Stimulated activated CD8-positive, alpha-beta memory T cell treated with anti-CD3 and anti-CD28 coated beads, Interleukin-2, amount 100 ng/mL, for 48 hours (primary cell): ENCODE measurements at places on chromosomes 5 and 9.

- no peak for DNase-seq
Observed at GRCh38 chr5:1383344-1383743, 38.4 kb upstream of the CLPTM1L start.

DNA sequence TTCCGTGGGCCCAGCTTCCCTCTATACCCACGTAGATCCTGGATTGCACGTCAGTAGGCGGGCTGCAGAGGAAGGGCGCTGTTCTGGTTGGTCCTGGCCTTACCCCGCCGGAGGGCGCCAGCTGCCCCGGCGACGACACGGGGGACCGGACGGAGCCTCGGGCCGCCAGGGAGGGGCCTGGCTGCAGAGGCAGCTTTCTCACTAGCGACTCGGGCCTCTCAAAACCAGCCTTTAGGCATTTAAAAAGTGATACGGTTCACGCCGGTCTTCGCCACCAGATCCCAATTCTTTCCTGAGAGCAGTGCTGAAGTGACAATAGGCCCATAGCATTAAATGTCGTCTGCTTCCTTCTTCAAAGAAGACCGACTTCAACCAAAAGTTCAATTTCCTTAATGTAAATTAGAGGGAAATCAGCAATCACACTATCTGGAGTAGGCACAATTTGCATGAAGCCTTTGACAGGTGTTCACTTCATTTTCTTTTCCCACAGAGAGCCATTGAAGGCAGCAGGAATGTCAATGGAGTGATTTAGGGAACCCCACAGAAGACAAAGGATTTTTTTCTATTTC, 17.6 kb upstream of the UBE2D2 start:
- peak; percentile 33 for DNase-seq

DNA sequence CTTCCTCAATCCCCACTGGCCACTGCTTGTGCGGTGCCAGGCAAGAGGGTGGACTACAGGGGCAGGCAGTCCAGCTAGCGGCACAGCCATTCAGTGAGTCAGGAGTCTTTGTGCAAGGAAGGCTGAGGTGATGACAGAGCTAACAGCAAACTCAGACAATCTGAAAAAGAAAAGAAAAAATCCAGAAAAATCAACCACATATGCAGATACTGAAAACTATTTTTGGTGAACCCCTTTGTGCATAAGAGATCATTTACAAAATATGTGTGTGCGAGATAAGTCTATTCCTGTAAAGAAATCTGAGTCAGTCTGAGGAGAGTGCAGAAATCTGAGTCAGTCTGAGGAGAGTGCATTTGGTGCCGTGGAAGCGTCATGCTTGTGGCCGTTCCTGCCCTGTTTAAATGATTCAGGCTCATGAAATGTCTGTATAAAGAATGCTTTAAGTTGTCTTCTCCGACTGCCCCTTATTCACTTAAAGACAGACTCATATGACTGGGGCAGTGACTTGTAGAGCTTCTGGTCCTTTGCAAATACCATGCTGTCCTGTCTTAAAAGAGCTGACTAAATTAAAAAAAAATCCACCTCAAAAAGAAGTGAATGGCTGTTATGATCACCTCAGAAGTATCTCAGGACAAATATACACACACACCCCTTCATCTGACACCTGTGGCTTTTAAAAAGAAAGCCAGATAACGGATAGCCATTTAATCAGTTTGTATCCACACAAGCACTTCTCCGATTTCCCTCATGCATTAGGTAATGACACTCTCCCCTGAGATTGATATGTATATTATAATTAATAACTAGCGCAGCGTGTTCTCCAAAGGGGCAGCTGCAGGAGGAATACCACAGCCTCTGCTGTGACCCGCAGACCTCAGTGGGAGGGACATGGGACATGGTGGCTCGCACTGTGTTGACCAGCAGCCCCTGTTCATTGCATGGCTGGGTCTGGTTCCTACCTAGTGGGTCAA, 47.3 kb downstream of the TRIO start:
- DNase-seq, result no peak

DNA sequence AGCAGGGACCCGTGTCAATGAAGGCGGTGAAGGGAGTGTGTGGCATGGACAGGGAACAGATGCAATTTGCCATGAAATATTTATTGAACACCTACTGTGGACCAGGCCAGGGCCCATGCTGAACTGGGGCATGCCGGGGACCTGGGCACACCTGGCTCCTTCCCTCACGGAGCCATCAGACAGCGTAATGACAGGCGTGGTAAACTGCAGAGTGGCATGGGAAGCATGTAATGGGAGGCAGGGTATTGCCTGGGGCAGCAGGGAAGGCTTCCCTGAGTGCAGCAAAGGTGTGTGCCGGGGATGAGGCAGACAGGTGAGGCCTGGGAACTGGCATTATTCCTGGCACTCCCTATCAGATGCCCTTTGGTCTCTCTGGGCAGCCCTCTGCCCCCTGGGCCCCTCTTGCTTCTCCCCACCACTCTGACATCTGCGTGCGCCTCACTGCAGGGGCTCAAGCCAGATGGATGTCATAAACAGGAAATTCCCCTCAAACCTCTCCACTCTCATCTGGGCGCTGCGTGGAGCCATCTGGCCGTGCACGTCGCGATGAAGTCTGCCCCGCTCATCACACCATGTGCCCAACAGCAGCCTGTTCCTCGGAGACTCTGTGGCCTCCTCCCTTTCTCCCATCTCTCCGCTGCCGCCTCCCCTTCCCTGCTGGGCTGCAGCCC, 67.6 kb downstream of the HMCN2 start:
- no peak for DNase-seq

DNA sequence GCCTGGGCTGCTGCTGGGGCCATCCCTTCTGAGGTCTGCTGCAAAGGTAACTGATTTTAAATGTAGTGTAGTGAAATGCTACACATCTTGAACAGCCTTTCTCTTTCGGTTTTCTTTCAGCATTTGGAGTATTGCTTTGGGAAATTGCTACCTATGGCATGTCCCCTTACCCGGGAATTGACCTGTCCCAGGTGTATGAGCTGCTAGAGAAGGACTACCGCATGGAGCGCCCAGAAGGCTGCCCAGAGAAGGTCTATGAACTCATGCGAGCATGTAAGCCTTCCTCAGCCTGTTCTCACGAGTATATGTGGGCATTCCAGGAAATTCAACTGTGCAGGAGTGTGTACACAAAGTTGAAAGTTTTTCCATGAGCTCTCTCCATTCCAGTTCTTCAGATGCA, 18.3 kb downstream of the QRFP start:
- DNase-seq, result no peak

GRCh38 chr9:11894136-11894535, 799.0 kb upstream of the TYRP1 start:
- no peak for DNase-seq

GRCh38 chr5:139141446-139142204, 56.5 kb downstream of the SIL1 start:
- no peak for DNase-seq

- DNase-seq, result no peak
Observed at GRCh38 chr9:8337834-8338766, 538.5 kb upstream of the DMAC1 start.

DNA sequence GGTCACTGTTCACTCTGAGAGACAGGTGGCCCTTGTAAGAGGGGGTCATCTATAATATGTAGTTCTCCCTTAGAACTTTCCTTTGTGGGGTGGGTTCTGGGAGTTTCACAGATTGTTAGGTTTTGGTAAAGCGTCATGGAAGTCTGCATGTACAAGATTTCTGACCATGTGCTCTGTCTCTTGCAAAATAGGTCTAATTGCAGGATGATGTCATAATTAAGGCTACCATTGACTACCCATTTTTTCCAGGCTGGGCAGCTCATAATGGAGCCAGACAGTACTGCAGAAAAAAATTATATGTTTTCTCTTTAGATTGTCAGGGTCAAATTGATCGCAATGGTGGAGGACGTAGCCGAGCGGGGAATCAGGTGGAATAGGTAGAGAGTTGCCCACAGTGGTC, 3.7 kb upstream of the GM2A start:
- no peak for DNase-seq

- peak; percentile 43 for DNase-seq
Observed at GRCh38 chr5:1666812-1667588, 132.6 kb downstream of the MRPL36 start.

DNA sequence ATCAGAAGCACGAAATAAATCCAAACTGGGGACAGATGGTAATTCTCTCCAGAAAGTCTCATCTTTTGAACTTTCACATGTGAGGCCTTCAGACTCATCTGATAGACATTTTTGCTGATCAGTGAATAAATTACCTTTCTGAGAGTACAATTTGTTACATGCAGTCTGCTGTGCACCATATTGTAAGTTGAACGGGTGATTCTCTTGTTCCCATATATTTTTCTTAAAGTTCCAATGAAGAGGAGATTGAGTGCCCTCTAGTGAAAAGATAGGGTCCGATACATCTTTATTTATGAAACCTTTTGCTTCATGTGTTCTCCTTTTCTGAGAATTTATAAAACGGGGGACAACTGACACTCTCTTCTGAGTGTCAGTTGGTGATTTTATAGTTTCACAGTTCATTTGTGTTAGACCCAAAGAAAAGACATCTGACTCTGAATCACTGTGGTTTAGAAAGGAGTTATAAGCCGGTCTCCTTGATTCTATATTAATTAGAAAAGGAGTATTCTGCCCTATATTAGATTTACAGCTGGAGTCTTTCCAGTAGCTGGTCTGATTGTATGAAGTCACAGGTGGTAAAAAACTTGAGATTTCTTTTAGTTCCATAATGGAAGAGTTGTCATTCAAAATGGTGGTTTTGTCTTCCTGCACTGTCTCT, 30.4 kb downstream of the GNG10 start:
- DNase-seq, result no peak

- no peak for DNase-seq
Observed at GRCh38 chr9:37676411-37676830, 25.7 kb downstream of the FRMPD1 start.

- DNase-seq, result no peak
Observed at GRCh38 chr5:126139773-126140172, 283.4 kb upstream of the GRAMD2B start.

DNA sequence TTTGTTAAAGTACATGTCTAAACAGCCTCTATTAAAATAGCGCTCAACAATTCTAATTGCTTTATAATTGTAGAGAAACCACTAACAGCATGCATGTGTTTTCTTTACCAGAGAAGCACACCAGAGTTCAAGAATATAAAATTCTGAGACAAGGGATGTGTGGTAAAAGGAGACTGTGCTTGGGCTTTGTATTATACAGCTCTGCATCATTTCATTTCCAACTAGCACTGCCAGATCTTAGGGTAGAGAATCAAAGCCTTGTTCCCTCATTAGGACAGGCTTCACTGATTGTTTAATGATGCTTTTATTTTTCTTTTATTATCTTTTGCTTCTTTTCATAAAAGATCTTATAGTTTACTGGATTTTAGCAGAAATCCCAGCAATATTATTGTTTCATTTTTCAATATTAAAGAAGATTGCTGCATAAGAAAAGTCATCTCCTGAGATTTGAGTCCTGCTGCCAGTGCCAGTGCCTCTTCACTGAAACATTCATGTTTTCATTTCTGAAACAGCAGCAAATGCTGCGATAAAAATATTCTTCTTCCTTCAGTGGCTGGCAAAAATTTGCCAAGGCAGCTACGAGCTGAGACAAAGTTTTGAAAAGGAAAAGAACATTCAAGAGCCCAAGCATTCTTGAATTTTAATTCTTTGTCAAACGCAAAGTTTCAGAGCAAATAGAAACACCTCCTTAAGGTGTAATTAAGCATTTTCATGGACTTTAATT, 491.0 kb upstream of the PIK3R1 start:
- no peak for DNase-seq

GRCh38 chr9:137266162-137266527, 11.0 kb downstream of the NELFB start:
- no peak for DNase-seq

DNA sequence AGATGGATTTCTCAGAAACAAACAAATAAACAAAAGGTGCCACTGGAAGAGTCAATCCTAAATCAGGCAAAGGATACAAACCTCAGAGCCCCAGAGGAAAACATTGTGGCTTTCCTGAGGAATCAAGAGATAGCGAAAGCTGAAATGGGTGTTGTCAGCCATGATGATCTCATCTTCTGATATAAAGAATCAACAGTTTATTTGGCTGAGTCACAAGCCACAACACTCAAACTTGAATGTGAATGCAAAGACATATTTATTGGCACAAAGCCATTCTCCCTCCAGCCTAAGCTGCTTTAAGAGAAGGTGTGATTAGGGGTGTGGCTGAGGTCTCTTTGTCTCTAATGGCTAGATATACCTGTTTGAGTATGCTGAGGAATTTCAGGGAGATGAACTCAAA, 73.3 kb upstream of the NREP start:
- no peak for DNase-seq

DNA sequence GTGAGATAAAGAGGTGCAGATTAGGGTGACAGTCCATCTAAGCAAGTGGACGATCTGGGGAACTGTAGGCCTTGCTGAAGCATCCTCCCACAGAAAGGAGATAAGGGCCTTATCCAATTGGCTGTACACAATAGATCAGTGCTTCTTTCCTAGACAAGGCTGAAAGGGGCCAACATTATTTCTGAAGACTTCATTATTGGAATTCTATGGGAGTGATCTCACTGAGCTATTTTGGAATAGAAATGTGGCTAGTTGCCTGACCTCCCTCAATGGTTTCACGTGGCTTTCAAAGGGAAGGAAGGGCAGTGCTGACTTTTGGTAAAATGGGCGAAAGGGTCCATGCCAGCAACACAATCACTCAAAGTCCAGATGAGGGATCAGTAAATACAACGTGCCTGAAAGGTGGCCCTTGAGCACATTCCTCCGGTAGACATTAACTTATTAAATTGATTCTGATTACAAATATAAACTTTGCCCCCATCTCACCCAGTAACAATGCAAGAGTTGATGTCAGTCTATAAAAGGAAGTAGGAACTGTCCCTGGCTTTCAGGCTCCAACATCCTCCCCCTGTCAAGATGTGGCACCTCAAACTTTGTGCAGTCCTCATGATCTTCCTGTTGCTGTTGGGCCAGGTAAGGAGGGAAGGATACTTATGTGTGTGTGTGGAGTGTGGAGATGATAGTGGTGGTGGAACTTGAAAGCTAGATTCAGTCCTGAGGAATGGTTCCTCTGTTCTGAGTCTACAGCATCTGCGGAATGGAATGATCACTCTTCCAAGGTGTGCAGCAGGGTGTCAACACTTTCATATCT, at the start of gene LEAP2:
TSS of gene LEAP2 (plus strand) at position 550 of the 811 bp plus-strand sequence. CDS start at position 577, 27 bp downstream.
- DNase-seq, result no peak

DNA sequence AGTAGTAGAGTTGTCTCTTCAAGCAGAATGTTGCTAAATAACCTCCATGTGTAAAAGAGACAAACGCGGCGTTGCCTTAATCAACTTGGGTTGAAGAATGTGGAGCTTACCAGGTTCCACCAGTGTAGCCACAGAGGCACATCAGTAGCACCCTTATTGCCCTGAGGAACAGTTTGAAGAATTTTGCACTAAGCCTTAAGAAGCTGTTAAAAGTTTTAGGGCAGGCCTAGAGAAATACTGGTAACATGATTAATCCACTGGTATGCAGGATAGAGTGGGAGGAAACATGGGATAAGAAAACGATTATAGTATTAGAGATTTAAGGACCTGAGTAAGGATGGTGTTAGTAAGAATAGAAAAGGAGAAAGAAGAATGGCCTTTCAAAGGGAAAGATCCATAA, 100.6 kb downstream of the ZCCHC7 start:
- DNase-seq, result no peak

GRCh38 chr5:128126241-128126640, 42.7 kb downstream of the SLC12A2 start:
- DNase-seq, result no peak

GRCh38 chr9:109475526-109475925, 22.6 kb downstream of the PTPN3 start:
- DNase-seq, result no peak

- no peak for DNase-seq
Observed at GRCh38 chr5:58121391-58121790, 338.5 kb downstream of the PLK2 start.

- no peak for DNase-seq
Observed at GRCh38 chr9:20320921-20321320, 301.4 kb downstream of the MLLT3 start.

GRCh38 chr9:132616725-132617124, 34.3 kb downstream of the BARHL1 start:
- DNase-seq, result no peak
